CD4-positive, alpha-beta T cell treated with Interleukin-4 for 1 hour (primary cell): ENCODE measurements at places on chromosomes 2 and 18.

- DNase-seq, result peak; percentile 45
Observed at GRCh38 chr18:48896875-48897511, 53.8 kb downstream of the SMAD7 start.

GRCh38 chr2:118013221-118013723, 598 bp downstream of the CCDC93 start:
- DNase-seq, result peak; percentile 31

GRCh38 chr2:85754313-85755095, 713 bp downstream of the ATOH8 start:
- DNase-seq, result peak; percentile 14

GRCh38 chr2:88184762-88185161, 14.6 kb downstream of the THNSL2 start:
- DNase-seq, result no peak

DNA sequence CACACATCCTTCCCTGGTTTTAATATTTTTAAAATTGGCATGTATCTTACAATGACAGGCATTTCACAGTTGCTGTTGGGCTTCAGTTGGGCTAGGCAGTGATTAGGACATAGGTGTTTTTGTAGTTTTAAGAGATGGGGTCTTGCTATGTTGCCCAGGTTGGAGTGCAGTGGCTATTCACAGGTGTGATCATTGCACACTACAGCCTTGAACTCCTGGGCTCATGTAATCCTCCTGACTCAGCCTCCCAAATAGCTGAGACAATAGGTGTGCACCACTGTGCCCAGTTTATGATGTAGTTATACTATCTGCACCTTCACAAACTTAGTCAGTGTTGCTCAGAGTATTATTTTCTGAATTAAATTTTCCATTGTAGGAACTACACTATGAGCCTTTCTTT, 43.3 kb downstream of the PCARE start:
- DNase-seq, result no peak

- DNase-seq, result no peak
Observed at GRCh38 chr2:121409388-121409787, 121.3 kb upstream of the RNU4ATAC start.

GRCh38 chr2:126766969-126767296, 111.0 kb downstream of the GYPC start:
- DNase-seq, result no peak

- DNase-seq, result no peak
Observed at GRCh38 chr2:166333801-166334200, 41.9 kb downstream of the SCN9A start.

- no peak for DNase-seq
Observed at GRCh38 chr2:233650981-233651380, 14.7 kb downstream of the UGT1A10 start.

GRCh38 chr2:201414099-201415023, 36.9 kb downstream of the TRAK2 start:
- no peak for DNase-seq

GRCh38 chr2:240166191-240166590, 25.7 kb upstream of the OTOS start:
- DNase-seq, result no peak

DNA sequence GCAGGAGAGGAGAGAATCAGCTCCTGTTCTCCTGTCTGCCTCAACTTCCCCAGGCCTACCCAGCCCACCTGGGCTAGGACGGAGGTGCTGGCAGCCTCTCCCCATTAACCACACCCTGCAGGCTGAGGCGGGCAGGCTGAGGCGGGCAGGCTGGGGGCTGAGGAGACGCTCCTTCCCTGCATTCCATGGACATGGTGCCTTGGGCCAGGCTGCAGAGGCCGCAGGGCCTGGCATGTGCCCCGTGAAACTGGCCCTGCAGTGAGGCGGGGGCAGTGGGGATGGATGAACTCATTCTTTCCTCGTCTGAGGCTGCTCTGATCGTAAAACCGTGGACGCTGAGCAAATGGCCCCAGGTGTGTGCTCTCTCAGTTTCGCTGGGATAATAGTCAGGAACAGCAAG, 84.7 kb upstream of the LAPTM4A start:
- DNase-seq, result no peak

DNA sequence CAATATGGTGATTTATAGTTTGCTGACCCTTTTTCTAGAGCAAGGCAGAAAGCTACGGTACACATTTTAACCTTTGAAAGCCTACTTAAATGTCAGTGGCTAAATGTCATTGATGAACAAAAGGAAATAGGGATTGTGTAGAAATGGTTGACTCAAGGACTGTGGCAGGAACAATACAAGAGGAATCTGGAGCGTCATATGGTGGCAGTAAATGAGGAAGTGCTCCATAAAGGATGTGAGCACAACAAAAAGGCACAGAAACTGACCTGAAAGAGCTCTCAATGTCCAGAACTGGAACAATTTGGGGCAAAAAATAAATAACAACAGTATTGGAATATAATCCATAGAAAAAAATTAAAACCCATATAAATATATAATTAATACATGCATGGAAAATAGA, 443.9 kb upstream of the VRK2 start:
- no peak for DNase-seq

- no peak for DNase-seq
Observed at GRCh38 chr2:223075301-223076270, 23.6 kb downstream of the KCNE4 start.

GRCh38 chr2:181253438-181253837, 203.7 kb upstream of the ITGA4 start:
- no peak for DNase-seq

- DNase-seq, result no peak
Observed at GRCh38 chr2:72035518-72036172, 112.0 kb downstream of the CYP26B1 start.

DNA sequence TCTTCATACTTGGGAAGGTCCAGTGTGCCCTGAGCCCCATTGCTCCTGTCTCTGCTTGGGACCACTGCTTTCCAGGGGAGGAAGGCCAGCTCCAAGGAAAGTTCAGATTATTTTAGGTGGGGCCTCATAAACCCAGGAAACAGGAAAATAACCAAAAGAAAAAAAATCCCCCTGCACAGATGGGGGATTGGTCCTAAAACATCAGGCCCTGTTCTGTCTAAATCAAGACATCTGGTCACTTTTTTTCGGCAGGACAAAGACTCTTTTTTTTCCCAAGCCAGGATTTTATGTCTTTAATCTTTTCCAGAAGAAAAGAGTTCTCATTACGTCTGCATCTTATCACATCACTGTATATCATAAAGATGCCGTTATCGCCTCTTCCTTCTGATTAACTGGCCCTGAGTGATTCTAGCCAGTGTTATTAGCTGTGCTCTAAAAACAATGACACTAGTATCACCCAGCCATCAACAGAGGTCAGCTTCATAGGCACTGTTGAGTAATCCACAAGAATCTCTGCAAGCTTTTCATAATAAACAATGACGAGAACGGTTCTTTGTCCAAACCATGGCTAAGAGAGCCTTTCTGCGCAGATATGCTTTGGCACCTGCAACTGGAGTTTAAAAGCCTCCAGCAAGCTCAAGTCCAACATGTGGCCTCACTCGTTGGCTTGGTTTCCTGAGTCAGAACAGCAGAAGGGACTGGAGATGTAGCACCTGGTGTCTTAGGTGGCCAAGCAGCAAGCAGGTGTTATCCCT, 138.2 kb downstream of the VAPA start:
- no peak for DNase-seq

- DNase-seq, result no peak
Observed at GRCh38 chr2:170155723-170156253, 22.2 kb upstream of the MYO3B start.

DNA sequence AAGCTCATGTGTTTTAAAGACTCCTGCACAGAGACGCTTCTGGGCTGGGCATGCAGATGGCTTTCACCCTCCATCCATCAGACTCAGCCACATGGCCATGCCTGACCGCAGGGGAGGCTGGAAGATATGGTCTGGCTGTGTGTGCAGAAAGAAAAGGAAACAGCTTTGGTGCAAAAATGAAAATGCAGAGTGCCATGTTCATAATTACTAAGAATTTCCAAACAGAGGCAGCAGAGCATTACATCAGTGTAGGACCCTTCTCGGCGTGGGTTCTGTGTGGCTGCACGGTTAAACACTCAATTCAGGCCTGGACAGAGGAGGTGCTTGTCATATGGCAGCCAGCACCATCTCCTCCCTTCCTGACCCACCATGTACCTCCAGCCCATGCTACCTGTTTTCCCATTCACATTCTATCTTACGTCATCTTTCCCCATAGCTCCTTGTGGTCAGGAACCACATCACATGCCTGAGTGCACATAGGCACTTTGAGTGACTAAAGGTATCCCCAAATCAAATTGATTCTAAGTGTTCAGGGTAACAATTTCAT, 200.3 kb upstream of the ID2 start:
- DNase-seq, result no peak

DNA sequence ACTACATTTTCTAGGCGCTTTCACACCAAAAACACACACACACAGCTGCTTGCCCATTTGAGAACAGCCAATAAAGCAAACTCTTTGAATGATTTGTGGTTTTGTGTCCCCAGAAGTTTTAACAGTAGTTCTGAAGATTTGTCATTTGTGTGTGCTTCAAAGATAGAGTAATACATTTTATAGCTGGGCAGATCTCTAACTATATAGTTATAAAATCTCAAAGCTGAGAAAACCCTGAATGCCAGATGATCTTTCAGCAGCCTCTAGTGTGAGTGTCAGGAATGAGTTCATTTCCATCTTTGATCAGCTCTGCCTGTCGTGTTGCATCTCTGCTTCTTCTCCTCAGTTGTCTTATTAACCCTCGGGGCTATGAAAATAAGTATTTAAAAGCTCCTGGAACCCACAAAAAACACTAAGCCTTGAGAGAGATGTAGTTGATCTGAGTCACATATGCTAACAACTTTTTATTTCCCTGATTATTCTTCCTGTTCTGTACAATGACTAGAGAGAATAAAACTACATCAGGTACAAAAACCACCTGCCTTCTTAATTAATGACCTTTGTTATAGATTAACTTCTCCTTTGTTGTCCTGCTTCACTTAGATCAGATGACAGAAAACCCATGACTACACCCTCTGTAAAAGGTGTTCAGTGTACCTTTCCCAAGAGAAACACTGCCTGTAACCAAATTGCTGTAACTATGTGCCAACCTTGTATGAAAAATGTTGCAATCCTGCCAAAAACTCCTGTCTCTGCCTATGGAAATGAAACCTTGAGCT, 30.0 kb upstream of the SLC3A1 start:
- no peak for DNase-seq

DNA sequence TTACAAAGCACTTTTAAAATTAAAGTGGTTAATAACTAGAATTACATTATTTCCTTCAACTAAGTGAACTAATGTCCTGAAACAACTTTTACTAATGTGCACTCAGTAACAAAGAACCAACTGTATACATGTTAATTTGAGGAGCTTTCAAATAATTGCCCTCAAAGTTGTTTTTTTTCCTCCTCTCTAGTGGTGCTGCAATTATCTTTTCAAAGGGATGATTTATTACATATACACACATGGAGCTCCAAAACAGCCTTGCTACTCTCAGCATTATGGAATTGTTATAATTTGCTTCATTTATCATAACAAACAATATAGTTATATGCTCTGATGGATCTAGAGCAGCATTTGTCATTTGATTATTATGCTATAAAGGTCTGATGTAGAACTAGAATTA, 246.3 kb upstream of the RASGRP3 start:
- no peak for DNase-seq

- no peak for DNase-seq
Observed at GRCh38 chr18:55337138-55337537, 250.9 kb downstream of the TCF4 start.

- DNase-seq, result no peak
Observed at GRCh38 chr2:237091779-237092436, 6.2 kb downstream of the COPS8 start.

- no peak for DNase-seq
Observed at GRCh38 chr2:68388358-68388757, 23.3 kb downstream of the PLEK start.

- no peak for DNase-seq
Observed at GRCh38 chr2:230457793-230458192, 41.8 kb downstream of the SP100 start.

DNA sequence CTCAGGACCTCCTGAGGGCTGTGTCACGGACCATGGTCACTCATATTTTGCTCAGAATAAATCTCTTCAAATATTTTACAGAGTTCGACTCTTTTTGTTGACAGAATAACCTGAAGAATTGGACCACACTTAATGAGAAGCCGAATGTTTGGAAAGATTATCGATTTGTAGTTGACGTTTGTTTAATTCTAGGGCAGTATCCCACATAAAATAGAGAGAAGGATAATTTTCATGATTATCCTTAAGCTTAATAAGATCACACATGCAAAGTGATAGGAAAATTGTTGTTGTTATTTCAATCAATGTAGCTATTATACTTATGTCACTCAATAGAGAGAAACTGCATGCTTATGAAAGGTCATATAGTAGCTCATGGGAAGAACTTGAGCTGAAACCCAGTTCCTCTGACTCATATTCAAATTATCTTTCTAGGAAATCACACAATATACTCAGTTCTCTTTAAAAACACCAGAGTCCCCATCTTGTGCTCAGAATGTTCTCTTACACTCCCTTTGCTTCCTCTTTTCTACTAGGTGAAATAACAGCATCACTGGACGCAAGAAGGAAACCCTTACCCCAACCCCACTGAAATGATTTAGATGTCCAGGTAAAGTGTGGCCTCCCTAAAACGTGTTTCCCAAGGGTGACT, 982.1 kb downstream of the TSN start:
- DNase-seq, result no peak

DNA sequence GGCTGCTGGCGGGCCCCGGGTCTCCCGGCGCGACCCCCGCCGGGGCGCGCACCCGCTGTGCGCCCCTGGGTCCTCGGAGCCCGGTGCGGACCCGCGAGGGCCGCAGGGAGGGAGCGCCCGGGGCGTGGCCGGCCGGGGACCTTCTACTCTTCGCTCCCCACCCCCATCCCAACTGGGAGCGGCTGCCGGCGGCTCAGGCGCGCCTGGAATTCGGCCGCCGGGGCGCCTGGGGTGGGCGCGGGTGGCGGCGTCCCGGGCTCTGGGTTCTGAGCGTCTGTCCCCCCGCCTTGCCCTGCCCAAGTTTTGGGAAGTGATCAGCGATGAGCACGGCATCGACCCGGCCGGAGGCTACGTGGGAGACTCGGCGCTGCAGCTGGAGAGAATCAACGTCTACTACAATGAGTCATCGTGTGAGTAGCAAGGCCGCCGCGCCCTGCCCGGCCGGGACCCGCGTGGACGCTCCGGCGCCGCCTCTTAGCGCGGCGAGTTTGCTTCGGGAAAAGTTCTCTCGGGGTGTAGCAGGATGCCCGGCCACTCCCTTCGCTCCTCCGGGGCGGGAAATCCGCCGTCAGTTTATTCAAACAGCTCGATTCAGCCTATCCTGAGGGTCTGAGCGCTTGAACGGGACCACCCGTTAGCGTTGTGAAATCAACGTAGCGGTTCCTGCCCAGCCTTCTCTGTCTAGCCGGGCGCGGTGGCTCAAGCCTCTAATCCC, 502 bp downstream of the TUBB6 start:
- no peak for DNase-seq

GRCh38 chr18:58222432-58223125, 178.6 kb downstream of the NEDD4L start:
- DNase-seq, result no peak

GRCh38 chr18:24741965-24742724, 281.7 kb downstream of the HRH4 start:
- DNase-seq, result no peak

- DNase-seq, result no peak
Observed at GRCh38 chr2:120605231-120605935, 130.3 kb upstream of the GLI2 start.

GRCh38 chr2:82412021-82412420, 2047.1 kb downstream of the SUCLG1 start:
- DNase-seq, result no peak

- DNase-seq, result no peak
Observed at GRCh38 chr2:46383113-46383395, 85.8 kb downstream of the EPAS1 start.
